CD4-positive, alpha-beta T cell treated with Interleukin-12 subunit alpha and Interleukin-12 subunit beta, for 1 hour (primary cell): ENCODE measurements at places on chromosomes 3 and 15.

GRCh38 chr3:149016669-149017541, 25.6 kb downstream of the GYG1 start:
- DNase-seq = no peak

DNA sequence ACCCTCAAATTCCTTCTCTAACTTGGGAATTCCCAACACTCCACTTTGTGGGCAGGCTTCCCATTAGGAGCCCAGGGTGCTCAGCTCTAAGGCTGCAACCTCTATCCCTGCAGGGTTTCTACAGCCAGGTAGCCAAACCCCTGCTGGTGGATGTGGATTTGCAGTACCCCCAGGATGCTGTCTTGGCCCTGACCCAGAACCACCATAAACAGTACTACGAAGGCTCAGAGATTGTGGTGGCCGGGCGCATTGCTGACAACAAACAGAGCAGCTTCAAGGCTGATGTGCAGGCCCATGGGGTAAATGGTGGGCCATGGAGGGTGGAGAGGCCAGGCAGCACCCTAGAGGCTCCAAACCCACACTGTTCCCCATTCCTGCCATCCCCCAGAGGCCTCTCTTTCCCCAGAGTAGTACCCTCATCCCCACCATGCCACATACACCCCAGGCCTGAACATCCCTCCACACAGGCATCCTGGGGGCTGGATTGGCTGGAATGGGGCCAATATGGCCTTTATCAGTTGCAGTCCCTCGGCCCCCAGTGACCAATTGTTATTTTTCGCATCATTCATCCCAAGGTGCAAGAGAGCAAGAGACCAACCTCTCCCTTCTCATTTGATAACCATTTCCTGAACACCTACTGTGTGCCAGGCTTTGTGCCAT, 7.7 kb downstream of the ITIH1 start:
- DNase-seq = no peak

DNA sequence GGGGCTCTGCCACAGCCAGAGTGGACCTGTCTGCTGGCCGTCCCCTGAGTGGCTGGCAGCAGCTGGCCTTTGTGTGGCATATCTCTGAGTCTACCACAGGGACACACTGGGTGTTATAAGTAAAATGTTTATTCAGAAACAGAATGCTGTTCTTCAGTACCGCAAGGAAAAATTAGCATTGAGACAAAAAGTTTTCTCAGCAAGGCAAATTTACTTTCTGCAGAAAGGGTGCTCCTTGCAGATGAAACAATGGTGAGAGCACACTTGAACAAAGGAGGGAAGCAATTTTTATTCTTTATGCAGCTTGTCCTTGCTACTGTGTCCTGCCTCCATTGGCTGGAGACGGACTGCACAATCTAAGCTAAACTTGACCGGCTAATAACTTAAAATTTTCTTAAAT, 4.0 kb downstream of the TMEM89 start:
- DNase-seq = no peak

DNA sequence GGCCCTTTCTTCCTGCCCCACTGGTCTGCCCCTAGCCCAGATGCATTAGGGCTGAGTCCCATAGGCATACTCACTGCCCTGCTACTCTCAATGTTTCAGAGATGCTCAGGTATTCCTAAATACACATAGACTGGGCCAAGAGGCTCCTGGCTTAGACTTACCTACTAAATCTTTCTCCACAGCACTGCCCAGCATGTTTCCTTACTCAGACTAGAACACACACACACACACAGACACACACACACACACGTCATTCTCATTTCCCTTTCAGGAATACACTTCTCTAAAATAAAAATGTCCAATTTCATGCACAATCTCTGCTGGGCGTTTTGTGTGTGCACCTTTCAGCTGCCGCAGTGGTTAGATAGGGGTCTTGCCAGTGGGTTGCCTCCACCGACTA, 175.7 kb downstream of the FAM43A start:
- DNase-seq = no peak

DNA sequence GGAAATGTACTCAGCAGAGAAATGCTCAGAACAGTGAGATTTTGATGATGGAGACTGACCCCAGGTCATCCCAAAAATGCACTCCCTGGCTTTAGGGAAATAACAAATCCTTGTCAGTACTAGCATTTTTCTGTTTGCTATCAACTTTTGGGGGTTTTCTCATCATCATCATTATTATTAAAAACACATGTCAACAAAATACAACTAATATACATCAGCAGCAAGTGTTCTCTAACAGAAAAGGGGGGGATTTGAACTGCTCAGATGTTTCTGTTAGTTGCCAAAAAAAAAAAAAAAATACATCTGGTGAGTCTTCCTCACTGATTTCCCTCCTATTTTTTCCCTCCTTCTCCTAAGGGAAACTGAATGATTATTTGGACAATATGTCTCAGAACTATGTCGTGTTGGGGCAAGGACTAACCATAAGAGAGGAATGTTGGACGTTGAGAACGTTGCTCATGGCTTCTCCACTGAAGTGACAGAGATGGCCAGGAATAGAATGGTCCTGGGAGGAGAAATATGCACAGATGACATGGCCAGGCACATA, 230.0 kb upstream of the MCTP2 start:
- DNase-seq = no peak

GRCh38 chr3:61966200-61966599, 404.8 kb downstream of the PTPRG start:
- no peak for DNase-seq

- no peak for DNase-seq
Observed at GRCh38 chr15:25800761-25801515, 62.2 kb downstream of the ATP10A start.

DNA sequence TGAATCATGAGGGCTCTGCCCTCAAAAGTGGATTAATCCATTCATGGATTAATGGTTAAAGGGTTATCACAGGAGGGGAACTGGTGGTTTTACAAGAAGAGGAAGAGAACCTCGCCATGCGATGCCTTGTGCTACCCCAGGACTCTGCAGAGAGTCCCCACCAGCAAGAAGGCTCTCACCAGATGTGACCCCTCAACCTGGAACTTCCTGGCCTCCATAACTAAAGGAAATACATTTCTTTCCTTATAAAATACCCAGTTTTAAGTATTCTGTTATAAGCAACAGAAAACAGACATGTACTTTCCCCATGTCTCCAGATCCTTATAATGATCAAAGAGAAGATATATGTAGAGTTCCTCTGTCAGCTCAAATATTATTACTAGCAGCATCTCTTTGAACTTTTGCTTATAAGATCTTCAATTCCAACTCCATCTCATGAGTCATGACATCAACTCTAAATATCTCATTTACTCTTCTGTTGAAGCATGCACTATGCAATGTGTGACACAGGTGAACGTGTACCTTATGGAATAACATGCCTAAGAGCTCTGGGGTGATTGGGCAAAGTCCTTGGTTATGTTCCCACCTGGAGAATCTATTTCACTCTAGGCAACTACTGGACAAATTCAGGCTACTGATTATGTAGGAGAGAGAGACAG, 37.5 kb upstream of the ZBTB38 start:
- no peak for DNase-seq

DNA sequence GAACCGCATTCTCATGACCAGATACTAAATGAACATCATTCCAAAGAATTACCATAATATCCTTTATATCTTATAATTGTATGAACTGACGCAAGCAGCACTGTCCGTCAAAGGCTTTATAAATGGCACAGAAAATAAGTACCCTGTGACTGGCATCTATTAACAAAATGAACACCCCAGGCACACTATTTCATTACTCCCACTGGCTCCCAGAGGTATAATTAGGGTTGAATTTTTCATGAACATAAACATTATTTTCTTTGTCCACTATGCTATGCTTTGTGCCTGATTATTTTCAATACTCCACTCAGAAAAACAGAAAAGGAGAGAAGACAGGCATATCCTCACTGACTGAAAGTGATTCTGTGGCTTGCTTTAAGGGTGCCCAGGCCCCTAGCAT, 71.1 kb downstream of the LYZL4 start:
- no peak for DNase-seq

GRCh38 chr15:49473031-49473430, 50.0 kb downstream of the FGF7 start:
- DNase-seq = no peak

- no peak for DNase-seq
Observed at GRCh38 chr3:191353022-191353777, 22.9 kb upstream of the UTS2B start.

- no peak for DNase-seq
Observed at GRCh38 chr3:117263270-117263669, 553.7 kb downstream of the TUSC7 start.

- no peak for DNase-seq
Observed at GRCh38 chr15:33218071-33218491, 23.6 kb upstream of the FMN1 start.

- peak; percentile 12 for DNase-seq
Observed at GRCh38 chr15:66865622-66866611, 163.9 kb downstream of the SMAD6 start.

- DNase-seq = no peak
Observed at GRCh38 chr3:160130950-160131349, 94.3 kb upstream of the C3orf80 start.

DNA sequence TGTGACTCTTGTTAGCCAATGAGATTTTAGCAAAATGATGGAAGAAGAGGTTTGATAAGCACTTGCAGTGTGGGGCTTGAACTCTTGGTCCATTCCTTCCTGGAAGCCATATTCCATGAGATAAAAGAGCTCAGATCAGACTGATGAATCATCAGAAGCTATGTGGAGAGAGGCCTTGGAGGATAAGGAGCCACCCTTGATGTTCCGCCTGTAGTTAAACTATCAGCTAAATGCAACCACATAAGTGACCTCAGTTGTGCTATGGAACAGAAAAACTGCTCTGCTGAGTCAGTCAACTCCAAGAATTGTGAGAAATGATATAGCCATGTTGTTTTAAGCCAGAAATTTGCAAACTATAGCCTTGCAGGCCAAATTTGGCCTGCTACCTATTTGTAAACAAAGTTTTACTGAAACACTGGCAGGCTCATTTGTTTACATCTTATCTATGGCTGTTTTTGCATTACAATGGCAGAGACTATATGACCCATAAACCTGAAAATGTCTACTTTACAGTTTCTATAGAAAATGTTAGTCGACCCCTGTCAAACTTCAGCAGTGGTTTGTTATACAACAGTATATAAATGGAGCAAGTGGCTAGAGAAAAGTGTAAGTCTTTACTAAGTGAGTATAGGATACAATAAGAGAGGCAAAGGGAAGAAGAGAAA, 27.6 kb upstream of the GAP43 start:
- DNase-seq = no peak

GRCh38 chr3:178172121-178172520, 364.1 kb upstream of the KCNMB2 start:
- DNase-seq = no peak

- DNase-seq = no peak
Observed at GRCh38 chr15:95761501-95762165, 568.9 kb upstream of the NR2F2 start.

- DNase-seq = no peak
Observed at GRCh38 chr15:56913670-56914069, 4.8 kb upstream of the TCF12 start.

DNA sequence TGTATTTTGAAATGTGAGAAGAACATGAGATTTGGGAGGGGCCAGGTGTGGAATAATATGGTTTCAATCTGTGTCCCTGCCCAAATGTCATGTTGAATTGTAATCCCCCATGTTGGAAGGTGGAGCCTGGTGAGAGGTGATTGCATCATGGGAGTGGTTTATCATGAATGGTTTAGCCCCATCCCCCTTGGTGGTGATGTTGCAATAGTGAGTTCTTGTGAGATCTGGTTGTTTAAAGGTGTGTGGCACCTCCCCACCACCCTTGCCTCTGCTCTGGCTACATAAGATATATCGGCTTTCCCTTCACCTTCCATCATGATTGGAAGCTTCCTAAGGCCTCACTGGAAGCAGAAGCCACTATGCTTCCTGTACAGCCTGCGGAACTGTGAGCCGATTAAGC, 23.9 kb upstream of the TMEM108 start:
- no peak for DNase-seq

- peak; percentile 65 for DNase-seq
Observed at GRCh38 chr15:31867536-31868442, 162.5 kb upstream of the CHRNA7 start.

- no peak for DNase-seq
Observed at GRCh38 chr15:33131552-33132232, 62.8 kb downstream of the FMN1 start.

GRCh38 chr3:116039651-116039985, 405.7 kb downstream of the LSAMP start:
- DNase-seq = no peak

DNA sequence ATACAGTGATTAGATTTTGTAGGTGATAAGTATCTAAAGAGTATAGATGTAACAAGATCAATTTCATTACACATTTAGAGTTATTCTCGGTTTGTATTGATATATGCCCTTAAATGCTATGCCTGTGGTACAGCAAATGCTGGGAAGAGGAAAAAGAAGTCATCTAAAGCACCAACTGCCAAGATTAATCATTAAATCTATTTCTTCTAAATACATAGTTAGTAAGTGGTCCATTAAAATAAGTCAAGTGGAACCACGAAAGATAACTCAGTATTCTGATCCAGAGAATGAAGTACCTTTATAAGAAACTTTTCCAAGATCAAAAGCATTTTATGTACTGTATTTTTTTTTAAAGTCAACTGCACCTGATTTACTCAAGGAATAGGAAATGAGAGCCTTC, 142.1 kb upstream of the CGNL1 start:
- no peak for DNase-seq

DNA sequence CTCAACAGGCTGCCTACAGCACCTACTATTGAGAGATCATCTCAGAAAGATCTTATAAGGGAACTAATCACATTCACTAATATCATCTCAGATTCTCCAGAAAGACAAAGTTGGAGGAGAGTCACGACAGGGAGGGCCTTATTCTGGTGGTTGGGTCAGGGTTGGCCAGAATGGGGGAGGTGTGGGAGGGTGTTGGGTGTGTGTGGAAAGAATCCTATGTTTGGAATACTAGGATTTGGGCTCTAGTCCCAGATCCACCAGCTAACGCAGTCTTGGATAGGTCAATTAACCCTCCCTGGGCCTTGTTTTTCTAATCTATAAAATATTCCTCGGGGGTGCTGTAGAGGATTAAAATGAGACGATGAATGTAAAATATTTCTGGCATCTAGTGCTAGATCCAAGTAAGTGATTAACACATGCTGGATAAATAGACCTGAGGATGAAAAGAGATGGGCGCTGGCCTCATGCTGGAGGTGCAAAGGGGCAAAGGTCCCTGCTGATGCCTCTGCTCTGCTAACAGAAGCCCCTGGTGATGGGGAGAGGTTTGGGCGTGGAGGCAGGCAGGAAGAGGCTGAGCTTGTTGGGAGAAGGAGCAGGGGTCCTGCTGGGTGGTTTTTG, 67.6 kb upstream of the ETV5 start:
- no peak for DNase-seq

- no peak for DNase-seq
Observed at GRCh38 chr3:136637176-136637575, 115.0 kb downstream of the STAG1 start.

- no peak for DNase-seq
Observed at GRCh38 chr15:64699751-64700388, 75.5 kb downstream of the RBPMS2 start.

- DNase-seq = no peak
Observed at GRCh38 chr15:53833134-53833624, 73.7 kb upstream of the WDR72 start.

DNA sequence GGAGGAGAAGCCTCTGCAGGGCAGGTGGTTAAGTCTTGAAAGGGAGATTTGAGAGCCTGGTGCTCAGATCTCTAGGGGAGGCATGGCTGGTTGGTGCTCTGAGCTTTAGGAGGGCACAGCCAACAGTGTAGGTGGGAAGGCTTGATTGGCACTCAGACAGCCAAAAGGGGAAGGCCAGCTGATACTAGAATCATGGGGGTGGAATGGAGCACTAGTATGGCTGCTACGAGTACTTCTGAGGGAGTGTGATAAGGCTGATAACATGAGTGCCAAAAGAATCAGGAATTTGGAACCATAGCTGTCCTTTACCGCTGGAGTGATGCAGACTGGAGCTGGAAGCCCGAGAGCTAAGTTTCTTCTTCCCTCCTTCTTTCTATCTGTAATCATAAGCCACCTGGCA, 184.6 kb upstream of the TBC1D5 start:
- DNase-seq = no peak
